ENCODE measurements at places on chromosomes 2 and 18. TPM values are rescaled to one million over a fixed set of nuclear protein-coding genes. Genes with fewer than 3 reads are reported as not detected.

LAMA3 gene
- not detected for total RNA-seq

GLI2 gene
- total RNA-seq, result 33.2 TPM

OSBPL6 gene
- 3.7 TPM for total RNA-seq

POMC gene
- not detected for total RNA-seq

SERPINB12 gene
- total RNA-seq, result not detected

TBR1 gene
- total RNA-seq, result not detected

FZD7 gene
- total RNA-seq, result 37.8 TPM

ZNF142 gene
- 33.4 TPM for total RNA-seq

DNA sequence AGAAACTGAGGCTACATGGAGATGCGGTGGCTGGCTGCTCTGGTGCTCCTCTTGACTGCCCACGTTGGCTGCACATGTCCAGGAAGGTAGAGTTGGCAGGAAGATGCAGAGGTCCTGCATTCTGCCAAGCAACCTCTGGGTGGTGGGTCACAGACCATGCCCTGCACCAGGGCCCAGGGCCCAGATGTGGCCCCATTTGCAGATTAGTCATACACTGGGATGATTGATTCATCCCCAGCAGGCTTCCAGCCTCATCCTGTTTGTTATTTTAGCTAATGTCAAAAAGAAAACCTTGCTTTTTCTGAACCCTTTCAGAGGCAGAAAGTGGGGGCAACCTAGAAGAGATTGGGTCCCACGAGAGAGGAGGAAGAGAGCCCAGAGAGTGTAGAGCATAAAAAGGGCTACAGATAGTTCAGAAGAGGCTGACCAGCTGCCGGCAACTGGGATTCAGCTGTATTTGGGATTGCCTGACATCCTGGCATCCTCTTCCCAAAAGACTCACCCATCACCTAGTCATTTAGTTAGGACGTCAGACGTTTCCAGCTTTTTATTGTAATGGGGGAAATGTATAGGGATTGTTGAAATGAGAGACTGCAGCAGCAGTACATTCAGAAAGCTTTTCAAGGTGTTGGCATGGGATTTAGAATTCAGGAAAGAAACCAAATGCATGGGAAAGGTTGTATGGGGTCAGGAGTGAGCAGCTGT is 101.9 kb downstream of the CTIF start:
- H3K27me3 ChIP-seq, result no peaks in the 10 kb centered on the region
- H3K4me3 ChIP-seq, result no peak overlapping the region
- H3K4me1 ChIP-seq, result peaks cover 54% of the 10 kb centered on the region
- H3K36me3 ChIP-seq, result peaks cover 46% of the 10 kb centered on the region
- no peak for DNase-seq

GRCh38 chr2:182316950-182317349 is 109.9 kb downstream of the PDE1A start:
- H3K36me3 ChIP-seq, result peaks cover 2% of the 10 kb centered on the region
- H3K27ac ChIP-seq, result no peak overlapping the region
- H3K4me1 ChIP-seq, result peaks cover 37% of the 10 kb centered on the region
- DNase-seq, result no peak
- H3K4me3 ChIP-seq, result no peak overlapping the region

- H3K27ac ChIP-seq, result peak overlapping the region; percentile 81
- DNase-seq, result no peak
- no peak overlapping the region for H3K4me3 ChIP-seq
Measured at GRCh38 chr2:200173691-200174090, 132.8 kb upstream of the SPATS2L start.

DNA sequence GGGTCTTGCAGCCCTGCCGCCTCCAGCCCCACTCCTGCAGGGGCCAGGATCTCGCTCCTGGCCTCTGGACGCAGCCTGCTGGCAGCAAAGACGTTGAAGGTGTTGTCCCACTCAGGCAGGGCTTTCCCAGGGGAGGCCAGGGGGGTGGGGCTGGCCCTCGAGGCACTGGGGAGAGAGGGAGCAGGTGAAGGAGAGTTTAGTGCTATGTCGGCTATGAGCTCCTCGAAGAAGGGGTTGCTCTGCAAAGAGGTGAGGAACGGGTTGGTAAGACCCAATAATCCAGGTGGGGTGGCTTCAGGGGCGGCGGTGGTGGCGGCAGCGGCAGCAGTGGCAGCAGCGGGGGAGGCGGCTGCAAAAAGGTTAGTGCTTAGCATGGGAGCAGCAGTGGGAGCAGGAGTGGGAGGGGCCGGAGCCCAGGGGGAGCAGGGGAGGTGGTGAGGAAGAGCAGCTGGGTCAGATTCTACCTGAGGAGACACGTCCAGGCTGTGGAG is 9.7 kb upstream of the SFXN5 start:
- H3K36me3 ChIP-seq, result peaks cover 12% of the 10 kb centered on the region
- no peaks in the 10 kb centered on the region for H3K27me3 ChIP-seq
- DNase-seq, result no peak

- H3K27ac ChIP-seq, result no peak overlapping the region
- H3K4me3 ChIP-seq, result no peak overlapping the region
- DNase-seq, result peak; percentile 66
- H3K36me3 ChIP-seq, result no peaks in the 10 kb centered on the region
Measured at GRCh38 chr2:3099860-3100234, 277.8 kb downstream of the EIPR1 start.

DNA sequence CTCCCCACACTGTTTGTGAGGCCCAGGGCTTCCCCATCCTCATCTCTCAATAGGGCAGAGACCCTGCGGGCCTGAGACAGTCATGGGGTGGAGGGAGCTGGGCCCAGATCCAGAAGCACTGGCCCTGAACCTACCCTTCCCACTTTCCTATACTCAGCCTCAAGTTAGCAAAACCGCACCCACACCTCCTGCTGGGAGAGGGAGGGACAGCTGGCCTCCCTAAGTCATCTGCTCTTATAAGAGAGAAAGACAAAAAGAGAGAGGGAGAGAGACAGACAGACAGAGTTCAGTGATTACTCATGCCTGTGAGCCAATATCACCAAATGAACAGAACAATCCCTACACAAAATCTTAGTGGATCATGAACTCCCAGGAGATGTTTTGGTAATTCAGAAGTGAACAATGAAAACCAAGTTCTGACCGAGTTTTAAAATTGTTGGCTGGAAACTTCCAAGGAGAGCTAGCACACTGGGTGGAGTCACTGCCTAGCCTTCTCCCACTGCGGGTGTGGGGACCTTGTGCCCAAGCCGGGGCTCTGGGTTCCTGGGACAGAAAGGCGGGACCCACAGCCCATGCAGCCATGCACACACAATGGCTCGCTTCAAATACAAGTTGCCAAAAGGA is 130.5 kb downstream of the PXDN start:
- no peak for DNase-seq
- no peaks in the 10 kb centered on the region for H3K27me3 ChIP-seq
- no peaks in the 10 kb centered on the region for H3K36me3 ChIP-seq
- no peak overlapping the region for H3K4me3 ChIP-seq
- peaks cover 18% of the 10 kb centered on the region for H3K4me1 ChIP-seq

DNA sequence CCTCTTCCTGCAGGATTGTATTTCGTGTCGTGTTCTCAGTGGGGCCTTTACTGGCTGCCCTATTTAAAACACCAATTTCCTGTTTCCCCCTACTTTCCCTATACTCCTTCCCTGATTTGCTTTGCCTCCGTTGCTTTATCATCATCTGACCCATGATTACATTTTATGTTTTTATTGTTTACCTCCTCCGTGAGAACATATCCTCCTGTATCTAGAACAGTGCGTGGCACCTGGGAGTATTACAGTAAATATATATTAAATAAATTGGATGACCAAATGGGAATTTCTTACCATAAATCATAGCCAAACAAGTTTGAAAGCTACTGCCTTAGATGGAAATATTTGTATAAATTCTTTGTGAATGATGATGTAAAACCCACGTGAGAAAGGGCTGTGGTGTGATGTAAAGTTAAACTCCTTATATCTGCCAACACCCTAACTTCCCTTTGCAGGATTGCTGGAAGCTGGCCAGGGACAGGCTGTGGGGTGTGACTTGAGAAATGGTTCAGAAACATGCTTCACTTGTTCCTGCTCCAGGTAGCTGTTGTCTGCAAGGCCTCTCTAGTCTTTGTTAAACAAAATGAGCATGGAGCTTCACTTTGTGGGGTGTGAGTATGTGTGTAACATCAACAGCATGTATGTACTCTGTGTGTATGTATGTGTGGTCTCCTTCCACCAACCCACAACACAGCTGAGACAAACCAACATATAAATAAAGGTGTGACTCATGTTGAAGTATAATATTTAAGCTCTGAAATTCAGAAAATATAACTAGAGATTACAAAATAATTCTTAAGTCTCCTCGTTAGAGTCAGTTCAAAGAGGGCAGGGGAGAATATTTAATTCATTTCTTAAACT is 40.3 kb downstream of the LHCGR start:
- H3K4me1 ChIP-seq, result peaks cover 63% of the 10 kb centered on the region
- no peaks in the 10 kb centered on the region for H3K27me3 ChIP-seq
- H3K4me3 ChIP-seq, result no peak overlapping the region
- H3K27ac ChIP-seq, result peak overlapping the region; percentile 82
- H3K36me3 ChIP-seq, result no peaks in the 10 kb centered on the region
- no peak for DNase-seq

- peaks cover 36% of the 10 kb centered on the region for H3K4me1 ChIP-seq
- no peak for DNase-seq
- H3K27me3 ChIP-seq, result peaks cover 2% of the 10 kb centered on the region
- H3K4me3 ChIP-seq, result no peak overlapping the region
- H3K36me3 ChIP-seq, result no peaks in the 10 kb centered on the region
- H3K27ac ChIP-seq, result peak overlapping the region; percentile 50
Measured at GRCh38 chr2:23497063-23497462, 112.1 kb downstream of the KLHL29 start.

- no peak overlapping the region for H3K27ac ChIP-seq
- no peak overlapping the region for H3K4me3 ChIP-seq
- peaks cover 19% of the 10 kb centered on the region for H3K27me3 ChIP-seq
- no peaks in the 10 kb centered on the region for H3K4me1 ChIP-seq
- DNase-seq, result no peak
Measured at GRCh38 chr2:199684832-199685231, 166.2 kb downstream of the FTCDNL1 start.

- H3K4me3 ChIP-seq, result no peak overlapping the region
- H3K27ac ChIP-seq, result no peak overlapping the region
- no peak for DNase-seq
- H3K4me1 ChIP-seq, result no peaks in the 10 kb centered on the region
- peaks cover 9% of the 10 kb centered on the region for H3K27me3 ChIP-seq
Measured at GRCh38 chr18:39871961-39872360, 2083.1 kb upstream of the PIK3C3 start.

GRCh38 chr2:73284296-73285158 is at the start of gene FBXO41:
Gene FBXO41 (minus strand): TSS chr2:73284478. CDS start chr2:73269630, 14,848 bp downstream.
- peaks cover 50% of the 10 kb centered on the region for H3K27me3 ChIP-seq
- peak within 1 kb of the TSS; percentile 68 for H3K4me3 ChIP-seq
- no peaks in the 10 kb centered on the region for H3K36me3 ChIP-seq
- peaks cover 3% of the 10 kb centered on the region for H3K4me1 ChIP-seq
- no peak for DNase-seq

Measured in osteocyte (in vitro differentiated cells).